Neuronal stem cell (in vitro differentiated cells): ENCODE measurements at places on chromosomes 4 and X.

GRCh38 chr4:165299399-165300060 is 27.9 kb upstream of the MSMO1 start:
- DNase-seq: no peak

GRCh38 chr4:91963486-91963885 is 340.3 kb upstream of the GRID2 start:
- no peak for DNase-seq

DNA sequence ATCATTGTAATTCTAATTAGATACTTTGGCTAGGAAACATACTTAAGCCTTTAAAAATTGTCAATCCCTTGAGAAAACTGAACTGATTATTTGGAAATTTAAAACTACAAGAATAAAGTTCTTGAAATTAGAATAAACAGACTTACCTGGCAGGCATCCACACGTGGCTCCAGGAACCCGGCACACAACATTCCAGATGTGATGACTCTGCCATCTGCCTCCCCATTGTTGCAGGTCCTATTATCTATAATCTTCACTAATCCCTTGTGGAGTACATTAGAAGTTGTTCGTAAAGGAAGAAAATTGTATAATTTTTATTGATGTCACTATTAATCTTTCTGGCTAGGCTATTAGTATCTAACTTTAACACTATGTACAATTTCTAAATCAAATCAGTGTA is 16.2 kb upstream of the GNRHR start:
- DNase-seq: no peak

GRCh38 chrX:53155512-53156206 is 61.7 kb downstream of the KANTR start:
- DNase-seq: no peak

DNA sequence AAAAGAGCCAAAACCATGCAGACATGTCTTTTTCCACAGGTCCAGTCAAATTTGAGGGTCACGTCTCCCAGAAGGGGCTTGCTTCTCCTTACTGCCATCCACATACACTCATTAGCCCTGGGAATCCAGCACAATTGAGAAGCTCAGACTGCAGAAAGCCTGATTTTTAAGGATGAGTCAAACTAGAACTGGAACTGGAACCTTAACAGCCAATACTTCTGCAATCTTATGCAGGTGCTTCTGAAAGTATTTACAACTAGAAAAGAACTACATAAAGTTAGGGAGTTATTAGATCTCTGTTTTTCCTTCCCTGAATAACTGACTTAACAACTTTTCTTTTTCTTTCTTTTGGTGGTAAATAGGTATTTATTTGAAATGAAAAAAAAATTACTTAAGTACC is 86.3 kb downstream of the CDS1 start:
- no peak for DNase-seq

DNA sequence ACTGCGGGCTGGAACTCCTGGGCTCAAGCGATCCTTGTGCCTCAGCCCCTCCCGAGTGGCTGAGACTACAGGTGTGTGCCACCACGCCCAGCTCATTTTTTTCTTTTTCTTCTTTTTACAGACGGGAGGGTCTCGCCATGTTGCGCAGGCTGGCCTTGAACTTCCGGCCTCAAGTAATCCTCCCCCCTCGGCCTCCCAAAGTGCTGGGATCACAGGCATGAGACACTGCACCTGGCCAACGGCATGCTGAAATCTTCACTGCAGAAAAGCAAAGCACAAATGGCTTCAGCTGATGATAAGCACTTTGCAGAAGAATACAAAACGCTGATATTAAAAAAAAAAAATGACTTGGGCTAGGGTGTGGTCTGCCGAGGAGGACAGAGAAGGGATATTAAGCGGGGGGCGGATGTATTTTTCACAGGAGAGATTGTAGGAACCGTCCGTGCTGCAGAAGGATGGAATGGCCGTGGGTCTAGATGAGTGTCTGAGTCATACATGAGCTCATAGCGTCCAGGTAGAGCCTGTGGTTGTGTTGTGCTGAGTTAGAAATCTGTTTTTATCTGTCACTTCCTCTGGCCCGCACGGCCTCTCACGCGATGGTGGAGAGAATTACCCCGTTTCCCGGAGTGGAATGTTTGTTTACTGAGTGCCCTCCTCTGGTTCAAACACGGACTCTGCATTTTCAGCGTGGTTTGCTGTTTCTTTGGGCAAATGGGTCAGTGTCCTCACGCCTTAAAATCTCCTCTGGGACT is 8.5 kb upstream of the AKAP17A start:
- no peak for DNase-seq

GRCh38 chr4:2813446-2814405 is 20.8 kb downstream of the SH3BP2 start:
- DNase-seq: no peak

- peak; percentile 24 for DNase-seq
These were observed 121.2 kb upstream of the NAP1L5 start for GRCh38 chr4:88818631-88819470.

DNA sequence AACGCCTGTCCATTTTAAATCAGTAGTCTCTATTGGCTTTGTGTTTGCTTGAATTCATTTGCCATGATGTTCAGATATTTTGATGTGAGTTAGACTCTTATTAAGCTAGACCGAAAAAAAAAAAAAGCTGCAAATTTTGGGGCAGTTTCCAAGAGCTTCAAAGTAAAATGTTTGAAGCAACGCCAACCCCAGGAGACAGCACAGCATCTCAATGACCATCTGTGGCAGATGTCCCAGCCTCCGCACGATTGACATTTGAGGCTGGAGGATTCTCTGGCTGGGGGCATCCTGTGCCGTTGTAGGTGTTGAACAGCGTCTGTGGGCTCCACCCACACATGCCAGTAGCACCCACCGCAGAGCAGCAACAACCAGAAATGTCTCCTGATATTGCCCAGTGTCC is 17.1 kb upstream of the ARSF start:
- DNase-seq: no peak

DNA sequence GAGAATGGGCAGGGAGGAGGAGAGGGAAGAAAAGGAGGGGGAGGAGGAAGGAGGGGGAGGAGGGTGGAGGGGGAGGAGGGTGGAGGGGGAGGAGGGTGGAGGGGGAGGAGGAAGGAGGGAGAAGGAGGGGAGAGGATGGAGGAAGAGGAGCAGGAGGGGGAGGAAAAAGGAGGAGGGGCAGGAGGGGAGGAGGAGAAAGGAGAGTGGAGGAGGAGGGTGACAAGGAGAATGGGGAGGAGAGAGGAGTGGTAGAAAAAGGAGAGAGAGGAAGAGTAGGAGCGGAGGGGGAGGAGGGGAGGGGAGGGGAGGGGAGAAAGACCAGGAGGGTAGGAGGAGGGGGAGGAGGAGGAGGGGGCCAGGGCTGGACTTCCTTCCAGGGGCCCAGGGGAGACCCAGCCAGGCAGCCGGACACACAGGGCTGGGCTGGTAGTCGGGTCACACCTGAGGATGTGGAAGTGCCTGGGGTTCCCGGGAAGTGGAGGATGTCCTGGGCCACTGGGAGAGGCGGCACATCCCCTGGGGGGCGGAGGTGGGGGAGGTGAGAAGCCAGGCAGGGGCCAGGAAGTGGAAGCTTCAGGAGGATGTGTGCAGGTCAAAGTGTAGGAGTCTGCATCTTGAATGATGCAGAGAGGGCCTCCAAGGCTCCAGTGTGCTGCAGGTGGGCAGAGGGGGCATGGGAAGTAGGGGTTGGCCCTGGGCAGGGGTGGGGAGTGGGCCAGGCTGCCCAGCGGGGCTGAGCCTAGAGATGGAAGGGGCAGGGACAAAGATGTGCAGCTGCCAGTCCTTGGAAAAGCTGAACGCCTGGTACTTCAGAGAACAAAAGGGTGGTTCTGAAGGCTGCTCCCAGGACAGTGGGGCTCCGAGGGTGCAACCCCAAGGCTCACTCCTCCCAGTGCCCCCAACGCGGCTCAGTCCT is 18.8 kb downstream of the IL3RA start:
- peak; percentile 20 for DNase-seq

GRCh38 chrX:69066966-69067525 is 98.2 kb downstream of the PJA1 start:
- DNase-seq: no peak

- no peak for DNase-seq
These were observed 349.0 kb downstream of the MID1IP1 start for GRCh38 chrX:39150220-39150619.

DNA sequence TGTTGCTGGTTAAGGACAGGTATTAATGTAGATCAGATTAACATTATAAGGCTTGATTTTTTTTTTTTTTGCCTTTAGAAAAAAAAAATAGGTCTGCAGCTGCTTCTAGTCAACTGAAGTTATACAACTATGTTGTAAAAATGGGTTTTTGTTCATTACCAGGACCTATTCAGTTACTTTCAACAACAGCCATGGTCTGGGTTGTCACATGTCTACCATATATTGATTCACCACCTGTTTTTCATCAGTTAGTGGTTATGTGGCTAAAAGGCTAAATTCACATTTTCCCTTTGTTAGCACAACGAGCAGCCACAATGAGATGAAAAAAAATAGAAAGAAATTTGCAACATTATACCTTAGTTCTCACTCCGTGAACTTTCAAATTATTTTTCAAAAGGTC is 45.5 kb downstream of the GLRB start:
- no peak for DNase-seq

GRCh38 chrX:22148565-22148964 is 116.4 kb downstream of the PHEX start:
- no peak for DNase-seq

DNA sequence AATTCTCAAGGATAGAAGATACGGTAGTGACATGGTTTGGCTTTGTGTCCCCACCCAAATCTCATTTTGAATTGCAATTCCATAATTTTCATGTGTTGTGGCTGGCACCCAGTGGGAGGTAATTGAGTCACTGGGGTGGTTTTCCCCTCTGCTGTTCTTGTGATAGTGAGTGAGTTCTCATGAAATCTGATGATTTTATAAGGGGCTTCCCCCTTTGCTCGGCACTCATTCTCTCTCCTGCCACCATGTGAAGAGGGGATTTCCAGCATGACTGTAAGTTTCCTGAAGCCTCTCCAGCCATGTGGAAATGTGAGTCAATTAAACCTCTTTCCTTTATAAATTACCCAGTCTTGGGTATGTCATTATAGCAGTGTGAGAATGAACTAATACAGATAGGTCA is 8.5 kb upstream of the SPANXN4 start:
- DNase-seq: no peak

DNA sequence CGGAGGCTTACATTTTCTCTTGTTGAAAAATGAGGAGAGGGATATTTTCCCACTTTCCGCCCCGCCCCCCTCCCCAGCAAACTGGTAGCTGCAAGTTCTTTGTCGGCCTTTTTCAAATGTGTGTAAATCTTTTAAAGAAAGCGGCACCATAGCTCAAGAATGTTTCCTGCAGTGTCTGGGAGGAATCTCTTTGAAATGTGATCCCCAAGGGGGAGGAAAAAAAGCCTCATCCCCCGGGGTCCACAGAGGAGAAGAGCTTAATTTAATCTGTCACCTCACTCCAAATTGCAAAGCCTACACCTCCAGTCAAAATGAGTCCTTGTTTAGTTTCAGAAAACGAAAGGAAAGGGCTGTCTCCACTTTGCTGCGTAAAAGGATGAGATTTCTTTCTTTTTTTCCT is 34.8 kb downstream of the ASMT start:
- DNase-seq: peak; percentile 63

GRCh38 chr4:118774989-118775388 is 60.9 kb downstream of the SEC24D start:
- no peak for DNase-seq

- no peak for DNase-seq
These were observed 574 bp upstream of the MOB1B start for GRCh38 chr4:70901607-70901983.
